Heart left ventricle (tissue), 16 donors: ENCODE measurements at places on chromosomes 1 and 21. TPM values are rescaled to one million over a fixed set of nuclear protein-coding genes. Genes with fewer than 3 reads are reported as not detected.
A peak's percentile ranks its signal among the peaks of the same experiment; 100 is the strongest.

DNA sequence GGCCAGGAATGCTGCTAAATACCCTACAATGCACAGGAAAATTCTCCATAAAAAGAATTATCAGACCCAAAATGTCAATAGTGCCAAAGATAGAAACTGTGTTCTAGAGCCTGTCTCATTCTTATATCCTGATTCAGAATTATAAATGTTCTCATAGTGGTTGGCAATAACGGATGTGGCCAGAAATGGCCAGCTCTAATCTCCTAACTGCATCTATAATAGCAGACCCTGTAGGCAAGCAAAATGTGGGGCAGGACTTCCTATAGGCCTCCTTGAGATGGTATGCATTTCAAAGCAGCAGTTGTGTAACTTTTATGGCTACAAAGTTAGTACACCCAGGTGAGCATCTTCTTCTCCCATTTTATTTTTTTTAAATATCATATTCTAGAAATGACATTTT is 95.9 kb upstream of the SGIP1 start:
- H3K4me3 ChIP-seq: no peak overlapping the region
- no peaks in the 10 kb centered on the region for H3K4me1 ChIP-seq

Gene PROX1
- polyA plus RNA-seq: 6.9 TPM

GRCh38 chr1:225735252-225736149 is 42.1 kb upstream of the SRP9 start:
- H3K4me3 ChIP-seq: no peak overlapping the region
- H3K36me3 ChIP-seq: no peaks in the 10 kb centered on the region
- peak overlapping the region; percentile 54 for H3K27ac ChIP-seq
- H3K4me1 ChIP-seq: peaks cover 20% of the 10 kb centered on the region
- no peaks in the 10 kb centered on the region for H3K27me3 ChIP-seq
- peak; percentile 90 for DNase-seq

GRCh38 chr1:79845936-79846335 is 839.4 kb upstream of the ADGRL4 start:
- no peak overlapping the region for H3K27ac ChIP-seq
- DNase-seq: no peak
- no peaks in the 10 kb centered on the region for H3K27me3 ChIP-seq
- H3K4me1 ChIP-seq: no peaks in the 10 kb centered on the region
- no peaks in the 10 kb centered on the region for H3K36me3 ChIP-seq

- H3K4me1 ChIP-seq: no peaks in the 10 kb centered on the region
- no peaks in the 10 kb centered on the region for H3K27me3 ChIP-seq
- no peaks in the 10 kb centered on the region for H3K36me3 ChIP-seq
- H3K4me3 ChIP-seq: no peak overlapping the region
- no peak overlapping the region for H3K27ac ChIP-seq
Measured at GRCh38 chr21:31363720-31364119, 19.7 kb upstream of the TIAM1 start.

GRCh38 chr1:185767508-185768120 is 33.4 kb downstream of the HMCN1 start:
- no peaks in the 10 kb centered on the region for H3K36me3 ChIP-seq
- no peak overlapping the region for H3K4me3 ChIP-seq
- H3K27ac ChIP-seq: no peak overlapping the region
- no peaks in the 10 kb centered on the region for H3K27me3 ChIP-seq
- H3K4me1 ChIP-seq: no peaks in the 10 kb centered on the region
